Jurkat, Clone E6-1 (cell line): ENCODE measurements at places on chromosomes 2 and 18.

GRCh38 chr2:196515051-196515450 lies 124.5 kb upstream of the CCDC150 start:
- DNase-seq: no peak

DNA sequence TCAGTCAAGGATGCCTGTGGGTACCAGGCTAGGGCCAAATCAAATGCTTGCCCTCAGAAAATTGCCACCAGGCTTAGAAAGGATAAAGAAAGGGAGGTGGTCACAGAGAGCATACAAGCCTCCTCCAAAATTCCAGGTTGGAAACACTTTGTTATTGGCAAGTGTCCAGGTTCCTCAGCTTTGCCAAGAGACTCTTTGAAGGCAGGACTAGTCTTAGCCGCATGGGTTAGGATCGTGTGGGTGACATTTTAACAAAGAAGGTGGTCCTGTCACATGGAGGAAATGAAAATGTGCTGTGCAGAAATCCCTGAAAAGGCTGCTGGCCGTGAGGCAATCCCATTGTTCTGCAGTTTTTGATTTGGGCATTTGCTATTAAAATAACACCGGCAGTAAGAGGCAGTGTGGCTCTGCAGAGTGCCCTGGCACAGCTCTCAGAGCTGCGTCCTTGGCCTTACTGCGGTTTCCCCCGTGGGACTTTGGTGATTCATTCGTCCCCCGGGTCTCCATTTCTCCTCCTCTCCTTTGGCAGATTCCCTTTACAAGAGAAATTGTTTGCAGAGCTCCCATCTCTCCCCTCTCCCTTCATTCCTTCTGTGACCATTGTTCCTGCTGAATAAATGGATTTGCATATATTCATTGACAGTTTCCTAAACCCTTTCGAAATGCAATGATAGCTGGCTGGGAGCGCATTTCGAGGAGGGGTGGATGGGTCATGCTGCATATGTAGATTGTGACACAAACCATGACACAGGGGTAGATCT lies 187.3 kb downstream of the VAPA start:
- DNase-seq: no peak

DNA sequence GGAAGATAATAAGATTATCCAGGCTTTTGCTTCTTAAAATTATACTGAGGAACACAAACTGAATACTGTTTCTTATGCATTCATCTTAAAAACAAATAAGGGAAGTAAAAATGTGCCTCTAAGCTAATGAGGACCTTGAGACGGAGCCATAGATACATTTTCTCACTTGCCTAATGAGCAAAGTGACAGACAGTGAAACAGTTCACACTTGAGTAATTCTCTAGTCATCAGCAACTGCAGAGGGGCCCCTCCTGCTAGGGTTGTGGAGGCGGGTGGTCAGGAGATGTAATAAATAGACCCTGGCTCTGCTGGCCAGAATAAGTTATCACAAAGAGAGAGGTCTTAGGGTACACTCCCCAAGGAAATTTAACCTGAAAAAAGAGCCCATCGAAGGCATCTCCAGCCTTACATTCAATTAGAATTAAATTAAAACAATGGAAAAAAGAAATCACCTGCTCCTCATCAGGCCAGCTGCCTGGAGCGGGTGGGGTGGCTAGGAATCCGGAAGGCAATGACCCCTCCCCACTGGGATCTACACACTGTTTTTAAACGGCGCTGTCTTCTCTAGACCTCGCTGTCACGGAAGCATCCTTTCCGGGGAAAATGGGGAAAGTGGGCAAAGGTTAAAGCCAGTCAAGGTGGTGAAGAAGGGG lies 32.6 kb upstream of the INSIG2 start:
- no peak for DNase-seq

DNA sequence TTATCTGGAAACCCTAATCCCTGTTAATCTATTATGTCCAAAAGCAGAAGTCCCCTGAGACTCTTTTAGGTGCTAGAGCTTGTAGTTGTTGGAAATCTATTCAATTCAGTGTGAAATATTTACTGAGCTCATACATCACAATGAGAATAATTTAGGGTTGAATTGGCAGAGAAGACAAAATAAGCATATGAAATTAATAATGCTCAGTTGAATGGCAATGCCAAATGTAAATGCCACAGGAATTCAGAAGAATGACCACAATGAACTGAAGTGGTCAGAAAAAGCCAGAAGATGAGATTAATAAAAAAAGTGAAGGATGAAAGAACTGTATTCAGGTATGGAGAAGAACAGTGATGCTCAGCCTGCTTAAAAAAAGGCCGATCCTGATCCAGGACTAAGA lies 8.0 kb upstream of the STAT4 start:
- DNase-seq: no peak

- no peak for DNase-seq
Measured at GRCh38 chr2:43238813-43239212, 12.4 kb upstream of the ZFP36L2 start.

DNA sequence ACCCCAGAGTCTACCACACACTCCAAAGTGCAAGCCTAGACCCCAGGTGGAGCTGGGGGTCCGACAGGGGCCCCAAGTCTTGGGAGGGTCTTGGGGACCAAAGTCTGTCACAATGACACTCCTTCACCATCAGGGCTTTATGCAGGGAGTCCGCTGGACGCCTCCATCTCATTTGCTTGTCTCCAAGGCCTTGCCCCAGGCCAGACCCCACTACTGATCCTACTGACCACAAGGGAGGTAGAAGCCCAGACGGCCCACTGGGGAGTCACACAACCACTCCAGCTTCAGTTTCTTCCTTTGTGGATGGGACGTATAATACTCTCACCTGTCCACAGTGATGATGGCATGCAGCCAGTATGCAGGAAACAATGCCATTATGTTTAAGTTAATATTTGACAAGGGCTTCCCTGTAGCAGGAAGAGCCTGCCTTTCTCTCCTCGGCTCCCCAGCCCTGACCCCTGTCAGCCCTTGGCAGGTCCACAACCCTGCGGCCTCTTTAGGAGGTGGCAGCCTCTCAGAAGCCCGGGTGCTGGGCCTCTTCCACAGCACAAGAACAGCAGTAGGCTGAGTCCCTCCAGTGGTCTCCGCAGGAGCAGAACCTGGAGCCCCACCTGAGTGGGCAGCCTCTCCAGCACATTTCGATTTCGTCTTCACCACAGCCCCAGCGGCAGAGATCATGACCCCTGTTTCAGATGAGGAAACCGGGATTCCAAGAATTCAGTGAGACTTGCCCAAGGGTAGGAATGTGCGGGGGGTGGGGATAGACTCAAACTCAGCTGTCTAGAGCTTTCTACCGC lies 6.5 kb downstream of the BIN1 start:
- DNase-seq: no peak

- peak; percentile 82 for DNase-seq
Measured at GRCh38 chr2:68721482-68722101, 13.0 kb upstream of the ARHGAP25 start.

- no peak for DNase-seq
Measured at GRCh38 chr2:100192825-100193224, 50.4 kb upstream of the AFF3 start.

DNA sequence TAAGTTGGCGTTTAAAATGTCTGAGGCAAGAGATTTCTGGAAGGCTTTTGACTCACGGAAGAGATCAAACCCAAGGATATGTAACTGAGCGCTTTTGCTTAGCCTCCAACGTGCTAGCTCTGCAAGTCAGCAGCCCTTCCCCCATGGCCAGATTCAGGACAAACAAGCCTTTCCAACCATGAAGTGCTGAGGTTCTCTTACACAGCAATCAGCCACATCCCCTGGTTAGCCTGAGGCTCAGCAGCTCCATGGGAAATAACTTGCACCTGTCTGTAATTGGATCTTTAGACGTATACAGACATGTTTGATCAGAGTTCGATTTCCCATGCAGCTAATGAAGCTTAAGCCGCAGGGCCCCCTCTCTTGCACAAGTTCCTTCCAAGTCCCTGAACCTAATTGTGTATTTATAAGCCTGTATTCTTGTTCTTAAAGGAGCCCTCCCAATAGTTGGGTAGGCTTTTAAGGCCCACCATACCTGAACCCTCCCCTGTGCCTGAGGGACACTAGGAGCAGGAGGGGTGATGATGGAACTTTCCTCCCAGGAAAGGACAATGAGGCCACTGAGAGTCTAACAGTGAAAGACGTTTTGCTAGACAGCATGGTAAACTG lies 2.1 kb upstream of the TMEM131 start:
- DNase-seq: peak; percentile 36

GRCh38 chr2:65749545-65749944 lies 317.1 kb upstream of the SPRED2 start:
- no peak for DNase-seq

GRCh38 chr2:188146888-188147287 lies 144.8 kb upstream of the GULP1 start:
- no peak for DNase-seq

- DNase-seq: no peak
Measured at GRCh38 chr2:36655453-36655852, 41.1 kb upstream of the VIT start.

- no peak for DNase-seq
Measured at GRCh38 chr18:63083020-63083531, 236.5 kb downstream of the BCL2 start.

DNA sequence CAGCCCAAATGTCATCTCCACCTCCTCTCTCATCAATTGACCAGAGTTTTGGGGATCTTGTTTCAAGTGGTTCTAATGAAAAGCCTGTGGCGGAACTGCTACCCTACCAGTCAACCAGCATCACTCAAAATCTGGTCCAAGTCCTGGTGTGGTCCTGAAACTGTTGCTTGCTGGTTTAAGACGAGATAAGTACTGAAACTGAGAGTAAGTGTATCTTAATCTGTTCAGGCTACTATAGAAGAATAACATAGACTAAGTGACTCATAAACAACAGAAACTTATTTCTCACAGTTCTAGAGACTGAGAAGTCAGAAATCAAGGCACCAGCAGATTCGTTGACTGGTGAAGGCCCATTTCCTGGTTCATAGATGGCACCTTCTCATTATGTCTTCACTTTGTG lies 879 bp upstream of the GALNT5 start:
- DNase-seq: no peak

GRCh38 chr2:233699424-233700027 lies 6.8 kb downstream of the UGT1A6 start:
- DNase-seq: no peak

GRCh38 chr2:168565112-168565511 lies 109.0 kb downstream of the CERS6 start:
- no peak for DNase-seq

DNA sequence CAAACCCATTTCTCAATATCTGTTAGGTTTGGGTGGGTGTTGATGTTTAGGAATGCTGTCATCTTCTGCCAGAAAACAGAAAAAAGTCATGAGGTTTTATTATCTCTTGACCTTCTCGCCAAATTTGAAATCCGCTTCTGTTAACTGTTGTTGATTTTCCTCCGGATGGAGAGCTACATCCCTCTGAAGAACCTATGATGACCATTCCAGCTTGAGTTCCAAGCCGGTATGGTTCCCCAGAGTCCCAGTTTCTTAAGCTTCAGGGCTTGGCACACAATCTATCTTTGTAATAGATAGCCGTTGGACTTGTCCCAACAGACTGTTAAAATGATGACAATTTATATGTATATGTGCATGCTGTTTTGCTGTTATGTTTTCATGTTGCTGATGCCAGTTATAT lies 1201.0 kb downstream of the LRP1B start:
- DNase-seq: no peak

DNA sequence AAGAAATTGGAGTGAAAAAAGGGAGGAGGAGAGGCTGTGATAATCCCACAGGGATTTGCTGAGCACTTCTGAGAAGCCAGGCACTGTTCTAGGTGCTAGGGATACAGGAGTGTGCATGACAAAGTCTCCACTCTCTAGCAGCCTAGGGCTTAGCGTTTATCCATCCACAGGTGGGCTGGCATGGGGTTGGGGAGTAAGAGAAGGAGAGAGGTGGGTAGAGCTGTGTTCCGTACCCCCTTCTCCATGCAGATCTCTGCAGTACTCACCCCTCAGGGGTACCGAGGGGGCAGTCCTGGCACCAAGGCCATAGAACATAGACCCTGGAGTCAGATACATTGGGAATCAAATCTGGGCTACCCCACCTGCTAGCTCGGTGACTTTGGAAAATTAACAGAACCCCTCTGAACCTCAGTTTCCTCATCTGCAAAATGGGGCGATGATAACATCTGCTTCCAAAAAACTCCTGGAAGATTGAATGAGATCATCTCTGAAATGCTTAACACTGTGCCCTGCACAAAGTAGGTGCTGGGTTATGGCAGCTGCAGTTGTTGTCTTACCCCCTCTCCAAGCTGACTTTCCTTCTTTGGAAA lies 18.6 kb downstream of the FOSL2 start:
- no peak for DNase-seq

DNA sequence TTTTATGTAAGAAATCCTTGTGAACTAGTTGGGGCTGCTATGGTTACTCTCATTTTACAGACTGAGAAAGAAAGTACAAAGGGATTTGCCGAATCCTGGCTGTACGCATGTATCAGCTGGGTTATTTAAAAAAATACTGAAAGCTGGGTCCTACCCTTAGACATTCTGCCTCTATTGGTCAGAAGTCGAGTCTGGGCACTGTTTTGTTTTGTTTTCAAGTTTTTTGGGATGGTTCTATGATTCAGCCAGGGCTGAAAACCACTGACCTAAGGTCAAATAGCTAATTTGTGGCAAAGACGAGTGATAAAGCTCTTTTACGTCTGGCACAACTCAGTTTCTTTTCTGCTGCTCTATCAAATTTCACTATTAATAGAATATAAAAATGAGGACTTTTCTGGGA lies 5.9 kb upstream of the SLC8A1 start:
- no peak for DNase-seq

GRCh38 chr18:58793361-58793760 lies 71.3 kb upstream of the ZNF532 start:
- DNase-seq: no peak

GRCh38 chr2:59458800-59459199 lies 1094.7 kb downstream of the BCL11A start:
- no peak for DNase-seq

- DNase-seq: peak; percentile 84
Measured at GRCh38 chr2:95023222-95023597, 2.3 kb upstream of the MAL start.
